Adipocyte (in vitro differentiated cells): ENCODE measurements at places on chromosomes 2 and 18.

GRCh38 chr2:236976266-236977062 lies 109.2 kb upstream of the COPS8 start:
- DNase-seq, result no peak

DNA sequence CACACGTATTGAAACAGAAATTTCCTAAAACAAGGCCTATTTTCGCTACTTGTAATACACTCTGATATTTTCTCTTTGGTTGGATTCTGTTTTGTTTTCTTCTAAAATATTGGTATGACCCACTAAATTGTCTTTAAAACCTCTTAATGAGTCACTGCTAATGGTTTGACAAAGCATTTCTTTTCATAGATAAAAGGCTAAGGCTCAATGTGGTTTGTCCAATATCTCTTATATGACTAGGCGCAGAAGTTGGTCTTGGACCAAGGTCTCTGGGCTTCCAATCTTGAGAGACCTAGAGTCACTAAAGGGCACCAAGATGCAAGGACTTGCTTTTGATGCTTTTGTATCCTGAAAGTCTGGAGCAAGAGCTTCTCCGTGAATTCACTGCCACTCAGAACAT lies 498.2 kb upstream of the TCF4 start:
- no peak for DNase-seq

DNA sequence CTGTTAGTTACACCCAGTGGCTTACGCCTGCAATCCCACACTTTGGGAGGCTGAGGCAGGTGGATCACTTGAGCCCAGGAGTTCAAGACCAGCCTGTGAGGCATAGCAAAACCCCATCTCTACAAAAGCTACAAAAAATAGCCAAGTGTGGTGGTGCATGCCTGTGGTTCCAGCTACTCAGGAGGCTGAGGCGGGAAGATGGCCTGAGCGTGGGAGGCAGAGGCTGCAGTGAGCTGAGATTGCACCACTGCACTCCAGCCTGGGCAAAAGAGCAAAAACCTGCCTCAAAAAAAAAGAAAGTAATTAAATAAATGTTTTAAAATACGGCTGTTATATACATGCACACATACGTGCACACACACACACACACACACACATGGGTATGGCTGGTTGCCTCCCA lies 194.8 kb downstream of the HDAC4 start:
- no peak for DNase-seq

- DNase-seq, result no peak
Measured at GRCh38 chr2:67289921-67290371, 107.2 kb upstream of the ETAA1 start.

DNA sequence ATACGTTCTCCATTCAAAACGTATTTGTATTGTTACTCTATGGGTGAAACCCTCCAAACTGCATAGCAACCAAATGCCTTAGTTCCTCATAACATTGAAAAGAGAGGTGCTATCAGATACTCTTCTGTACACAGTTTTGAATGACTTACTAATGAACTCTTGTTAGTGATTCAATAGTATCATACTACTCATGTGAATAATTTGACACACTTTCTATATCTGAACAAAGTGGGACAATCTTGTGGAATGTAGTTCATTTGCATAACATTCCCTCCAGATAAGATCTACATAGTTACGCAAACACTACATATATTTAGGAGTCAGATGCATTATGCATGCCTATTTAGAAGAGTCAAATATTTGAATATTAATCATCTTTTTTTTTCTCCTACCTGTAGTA lies 232.0 kb upstream of the NRXN1 start:
- no peak for DNase-seq

DNA sequence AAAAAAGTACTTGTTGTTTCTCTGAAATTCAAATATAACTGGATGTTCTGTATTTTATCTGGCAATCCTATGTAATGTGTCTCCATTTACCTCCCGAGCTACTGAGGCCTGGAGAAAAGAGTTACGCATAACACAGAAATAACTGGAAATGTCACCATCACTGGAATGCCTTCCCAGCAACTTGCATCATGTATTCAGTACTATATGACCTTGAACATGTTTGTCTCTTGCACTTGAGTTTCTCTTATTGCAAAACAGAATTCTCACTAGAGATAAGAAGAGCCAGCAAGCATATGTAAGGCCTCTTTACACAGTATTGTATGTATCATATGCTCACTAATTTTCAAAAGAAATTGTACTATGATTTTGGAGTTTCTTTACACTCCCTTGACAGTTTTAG lies 99.6 kb upstream of the CTAGE1 start:
- DNase-seq, result peak; percentile 59

DNA sequence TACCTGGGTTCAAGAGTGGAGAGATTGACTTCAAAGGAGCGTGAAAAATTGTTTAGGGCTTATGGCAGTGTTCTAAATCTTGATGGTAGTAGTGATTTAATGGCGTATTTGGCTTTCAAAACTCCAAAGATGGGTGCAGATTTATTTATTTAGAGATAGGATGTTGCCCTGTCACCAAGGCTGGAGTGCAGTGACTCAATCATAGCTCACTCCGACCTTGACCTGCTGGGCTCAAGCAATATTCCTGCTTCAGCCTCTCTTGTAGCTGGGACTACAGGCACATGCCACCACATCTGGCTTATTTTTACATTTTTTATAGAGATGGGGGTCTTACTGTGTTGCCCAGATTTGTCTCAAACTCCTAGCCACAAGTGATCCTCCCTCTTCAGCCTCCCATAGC lies 52.5 kb downstream of the FAM117B start:
- DNase-seq, result no peak

GRCh38 chr2:234464291-234464645 lies 32.6 kb downstream of the ARL4C start:
- DNase-seq, result no peak

DNA sequence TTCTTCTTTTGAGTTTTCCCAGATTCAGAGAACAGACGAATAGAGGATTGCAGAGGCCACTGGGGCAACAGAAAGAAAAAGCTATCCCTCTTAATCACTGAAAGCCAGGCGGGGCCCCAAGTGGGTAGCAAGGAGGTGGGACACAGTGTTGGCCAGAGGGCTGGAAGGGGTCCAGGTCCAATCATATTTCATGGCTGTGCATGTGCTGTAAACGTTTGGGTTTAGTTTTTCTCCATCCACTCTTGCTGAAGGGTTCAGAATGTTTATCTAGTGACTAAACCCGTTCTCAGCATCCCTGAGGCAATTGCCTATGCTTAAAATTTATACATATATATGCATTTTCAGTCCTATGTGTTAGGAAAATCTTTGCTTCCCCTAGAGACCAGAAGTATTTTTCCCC lies 99.4 kb upstream of the EPHA4 start:
- DNase-seq, result peak; percentile 77

GRCh38 chr2:145909766-145910165 lies 1389.8 kb upstream of the ZEB2 start:
- DNase-seq, result peak; percentile 0

DNA sequence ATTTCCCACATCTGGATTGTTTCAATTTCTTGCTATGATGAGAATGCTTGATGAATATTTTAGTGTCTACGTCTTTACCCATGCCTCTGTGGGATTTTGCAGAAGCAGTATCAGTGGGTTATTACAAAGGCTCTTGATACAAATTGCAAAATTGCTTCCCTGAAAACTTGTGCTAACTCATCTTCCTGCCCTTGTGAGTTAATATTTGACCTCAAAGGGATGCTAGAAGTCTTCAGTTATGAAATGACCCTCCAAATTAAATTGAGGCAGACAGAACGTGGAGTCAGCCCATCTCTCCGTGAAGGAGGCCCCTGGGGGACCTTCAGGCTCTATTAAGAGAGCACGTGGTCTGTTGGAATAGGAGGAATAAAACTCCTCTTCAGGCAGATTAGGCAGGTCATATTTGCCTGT lies 239.2 kb upstream of the HS6ST1 start:
- DNase-seq, result peak; percentile 75

- no peak for DNase-seq
Measured at GRCh38 chr2:126302043-126302442, 353.9 kb upstream of the GYPC start.

- DNase-seq, result no peak
Measured at GRCh38 chr2:60557486-60557864, 4.0 kb upstream of the BCL11A start.

DNA sequence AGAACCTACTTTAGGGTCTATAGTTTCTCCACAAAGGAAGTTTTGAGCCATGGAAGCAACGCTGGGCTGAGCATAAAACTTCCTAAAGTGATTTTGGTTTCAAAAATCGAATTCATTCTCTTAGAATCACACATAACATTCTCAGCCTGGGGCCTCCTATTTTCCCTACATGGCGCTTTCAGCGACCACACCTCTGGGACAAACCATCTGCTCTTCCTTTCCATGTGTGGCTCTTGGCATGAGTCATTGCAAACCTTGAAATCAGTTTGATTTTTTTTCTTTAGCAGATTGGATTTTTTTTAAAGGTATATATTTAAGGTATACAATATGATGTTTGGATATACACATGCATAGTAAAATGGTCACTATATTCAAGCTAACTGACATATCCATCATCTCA lies 72.5 kb upstream of the APCDD1 start:
- no peak for DNase-seq

DNA sequence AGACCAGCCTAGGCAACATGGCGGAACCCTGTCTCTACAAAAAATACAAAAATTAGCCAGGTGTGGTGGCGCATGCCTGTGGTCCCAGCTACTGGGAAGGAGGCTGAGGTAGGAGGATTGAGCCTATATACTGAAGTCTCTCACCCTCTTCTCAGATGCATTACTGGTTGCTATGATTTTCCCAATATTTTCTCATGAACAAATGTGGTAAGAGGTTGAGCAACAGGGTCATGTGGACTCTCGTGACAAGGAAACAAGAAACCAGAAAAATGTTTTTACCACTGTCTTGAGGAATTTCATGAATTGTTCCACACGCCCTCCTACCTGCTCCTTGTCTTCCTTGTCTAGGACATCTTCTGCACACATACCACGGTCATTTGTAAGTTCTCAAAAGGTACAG lies 12.4 kb downstream of the LMAN2L start:
- peak; percentile 49 for DNase-seq

DNA sequence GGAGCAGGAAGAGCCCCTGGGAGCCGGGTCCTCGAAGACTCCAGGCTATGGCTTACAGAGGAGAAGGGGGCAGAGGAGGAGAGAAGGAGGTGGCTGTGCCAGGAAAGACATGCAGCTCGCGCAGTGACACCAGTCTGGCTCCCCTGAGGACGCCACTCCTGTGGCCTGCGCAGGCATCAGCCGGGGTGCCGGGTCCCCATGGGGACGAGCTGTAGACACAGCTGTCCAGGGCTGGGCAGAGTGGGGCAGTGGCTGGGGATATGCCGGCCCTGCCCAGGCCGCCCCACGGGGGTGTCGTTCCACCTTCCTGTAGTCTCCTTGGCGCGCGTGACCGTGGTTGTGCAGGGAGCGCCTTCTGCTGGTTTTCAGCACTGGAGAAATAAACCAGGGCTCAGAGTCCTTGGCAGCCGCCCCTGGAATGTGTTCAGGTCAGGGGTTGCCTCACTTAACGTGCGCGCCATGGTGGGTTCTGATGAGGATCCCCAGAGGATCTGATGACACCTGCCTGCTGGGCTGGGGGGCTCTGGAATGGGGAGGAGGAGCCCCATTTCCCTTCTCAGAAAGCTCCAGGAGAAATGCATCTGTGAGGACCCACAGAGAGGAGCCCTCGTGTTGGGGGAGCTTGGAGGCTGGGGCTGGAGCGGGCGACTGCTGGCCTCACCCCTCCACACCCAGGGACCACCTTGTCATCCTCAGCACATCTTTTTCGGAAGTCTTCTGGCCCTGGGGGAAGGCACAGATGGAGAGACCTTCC lies 26.7 kb downstream of the RAMP1 start:
- DNase-seq, result no peak

GRCh38 chr2:56680971-56681631 lies 497.3 kb downstream of the CCDC85A start:
- peak; percentile 58 for DNase-seq

DNA sequence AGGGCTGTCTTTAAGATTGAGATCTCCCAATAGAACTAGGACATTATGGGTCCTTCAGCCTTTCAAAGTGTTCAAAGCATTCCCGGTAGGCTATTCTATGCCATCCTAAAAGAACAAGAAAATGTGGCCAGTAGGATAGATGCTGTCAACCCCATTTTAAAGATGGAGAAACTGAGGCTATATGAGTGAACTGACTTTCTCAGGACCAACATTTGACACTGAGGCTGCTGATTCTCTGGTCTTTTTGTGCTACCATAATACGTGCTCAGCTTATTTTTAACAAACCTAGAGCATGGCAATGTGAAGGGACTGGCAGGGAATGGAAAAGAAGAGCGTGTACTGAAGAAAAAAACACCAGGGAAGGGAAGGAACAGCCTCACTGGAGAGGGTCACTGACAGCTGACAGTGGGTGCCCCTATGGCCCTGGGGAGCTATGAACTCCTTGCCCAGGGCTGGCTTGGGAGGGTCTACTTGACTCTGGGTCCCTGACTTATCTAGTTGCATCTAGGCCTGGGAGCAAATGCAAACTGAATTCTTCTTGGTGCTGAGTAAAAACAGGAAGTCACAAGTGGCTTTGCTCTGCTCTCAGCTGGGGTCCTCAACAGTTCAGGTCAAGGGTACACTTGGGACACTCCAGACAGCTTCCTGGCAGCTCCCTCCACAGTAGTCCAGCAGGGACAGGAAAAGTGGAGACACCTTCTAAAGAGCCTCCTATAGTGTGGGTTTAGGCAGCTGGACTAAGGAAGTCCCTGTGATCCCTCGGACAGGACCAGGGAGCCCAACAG lies 2.3 kb downstream of the CYRIA start:
- DNase-seq, result no peak

GRCh38 chr18:55003695-55004094 lies 44.4 kb upstream of the CCDC68 start:
- peak; percentile 46 for DNase-seq

DNA sequence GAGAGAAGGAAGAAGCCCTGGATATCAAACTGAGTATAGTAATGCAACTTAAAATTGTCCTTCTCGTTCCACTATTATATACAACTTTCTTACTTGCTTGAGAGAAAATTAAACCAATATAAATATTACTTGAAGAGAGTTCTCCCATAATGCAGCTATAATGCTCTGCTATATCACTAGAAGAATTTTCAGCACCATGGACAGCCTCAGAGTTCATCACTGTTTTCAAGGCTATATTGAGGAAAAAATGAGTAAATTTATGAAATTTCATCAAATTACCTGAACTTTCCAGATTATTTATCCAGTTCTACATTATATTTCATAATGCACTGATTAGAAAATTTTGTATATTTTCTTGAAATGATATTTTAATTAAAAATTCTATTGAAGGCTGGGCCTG lies 1053.5 kb upstream of the FAM98A start:
- peak; percentile 44 for DNase-seq

GRCh38 chr18:9615280-9615797 lies 980 bp upstream of the PPP4R1 start:
- no peak for DNase-seq

GRCh38 chr2:105772362-105772761 lies 27.6 kb downstream of the NCK2 start:
- no peak for DNase-seq
